ENCODE measurements at places on chromosomes 4 and X.

DNA sequence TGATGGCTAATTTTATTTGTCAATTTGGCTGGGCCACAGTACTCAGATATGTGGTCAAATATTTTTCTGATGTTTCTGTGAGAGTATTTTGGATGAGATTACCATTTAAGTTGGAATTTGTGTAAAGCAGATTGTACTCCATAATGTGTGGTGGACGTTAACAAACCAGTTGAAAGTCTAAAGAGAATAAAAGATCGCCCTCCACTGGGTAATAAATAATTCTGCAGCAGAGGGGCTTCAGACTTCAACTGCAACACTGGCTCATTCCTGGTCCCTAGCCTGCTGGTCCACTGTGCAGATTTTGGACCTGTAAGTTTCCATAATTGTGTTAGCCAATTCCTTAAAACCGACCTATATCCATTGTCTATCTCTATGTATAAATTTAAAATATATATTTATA, 540.3 kb downstream of the PCDH18 start:
- DNase-seq = no peak

- no peak for DNase-seq
These were observed 746.7 kb downstream of the STPG2 start for GRCh38 chr4:97396605-97397004.

DNA sequence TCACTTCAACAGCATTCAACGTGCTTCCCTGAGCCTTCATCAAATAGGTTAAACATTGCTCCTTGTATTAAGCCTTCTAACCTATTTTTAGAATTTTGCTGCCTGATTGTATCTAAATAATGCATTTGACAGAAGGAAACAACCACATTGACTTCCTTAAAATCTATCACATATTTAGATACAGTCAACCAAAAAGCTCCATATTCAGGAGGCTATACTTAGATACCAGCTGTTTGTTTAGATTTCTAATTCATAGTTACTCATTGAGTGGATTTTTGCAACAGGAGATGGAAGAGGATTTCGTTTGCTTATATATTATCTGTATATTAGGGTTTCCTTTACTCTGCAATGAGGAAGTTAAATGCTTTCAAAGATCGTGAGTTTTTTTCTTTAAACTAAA, 241.1 kb upstream of the PPP1R2C start:
- DNase-seq = no peak

DNA sequence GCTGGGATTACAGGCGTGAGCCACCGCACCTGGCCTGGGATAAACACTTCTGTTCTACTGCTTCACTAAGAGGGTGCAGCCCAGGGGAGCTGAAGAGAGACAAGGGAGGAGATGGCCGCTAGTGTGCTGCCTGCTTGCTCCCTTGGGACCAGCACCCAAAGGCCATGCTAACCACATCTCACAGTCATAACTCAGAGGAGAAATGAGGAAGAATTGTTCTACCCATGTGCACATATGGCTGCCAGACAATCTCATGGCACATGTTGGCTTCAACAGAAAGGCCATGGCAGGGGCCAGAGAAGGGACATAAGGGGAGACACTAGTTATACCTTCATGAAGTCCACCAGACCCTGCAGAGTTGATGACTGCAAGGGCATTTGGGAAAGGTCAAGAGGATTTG, 22.4 kb downstream of the CLDN22 start:
- DNase-seq = no peak

- peak; percentile 59 for DNase-seq
These were observed 179.9 kb upstream of the PPP3CA start for GRCh38 chr4:101527188-101527587.

- no peak for DNase-seq
These were observed 4.1 kb upstream of the SOX3 start for GRCh38 chrX:140508958-140509357.

DNA sequence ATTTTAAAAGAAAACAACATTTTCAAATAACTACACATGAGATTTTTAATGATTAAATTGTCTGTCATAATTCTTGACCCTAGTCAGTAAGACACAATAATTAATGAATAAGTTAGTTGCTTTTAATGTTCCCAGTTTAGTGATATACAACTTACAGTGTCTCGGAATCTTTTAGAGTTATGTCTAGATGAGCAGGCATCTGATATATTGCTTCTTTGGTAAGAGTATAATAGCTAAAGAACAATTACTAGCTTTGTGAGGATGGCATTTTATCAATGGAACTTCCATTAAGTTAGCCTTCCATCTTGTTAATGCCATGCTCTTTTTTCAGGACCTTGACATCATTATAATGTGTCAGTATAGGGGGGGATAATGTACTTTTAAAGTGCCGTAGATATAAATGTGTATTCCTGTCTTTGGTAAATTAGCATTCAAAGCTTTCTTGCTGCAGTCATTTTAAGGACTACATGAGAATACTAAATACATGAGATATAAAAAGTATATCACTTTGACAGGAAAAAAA, 425.1 kb downstream of the PDHA2 start:
- DNase-seq = no peak

GRCh38 chr4:82770607-82771006, 28.0 kb downstream of the SCD5 start:
- no peak for DNase-seq

DNA sequence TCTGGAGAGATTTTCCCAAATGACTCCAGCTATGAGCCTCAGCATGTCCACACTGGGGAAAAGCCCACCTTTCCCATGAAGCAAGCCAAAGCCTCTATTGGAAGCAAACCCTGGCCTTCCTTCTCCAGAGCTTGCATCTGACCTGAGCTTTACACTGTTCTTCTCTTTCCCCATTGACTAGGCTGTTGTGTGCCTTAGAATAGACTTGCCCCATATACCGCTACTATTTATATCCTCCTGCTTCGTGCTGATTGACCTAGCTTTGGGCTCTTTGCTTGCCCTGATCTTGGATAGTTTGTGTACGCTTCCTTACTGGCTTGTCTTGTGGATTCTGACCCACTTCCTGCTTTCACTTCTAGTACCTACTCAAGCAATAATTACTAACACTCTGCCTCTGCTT, 30.9 kb downstream of the FAM9B start:
- DNase-seq = no peak

DNA sequence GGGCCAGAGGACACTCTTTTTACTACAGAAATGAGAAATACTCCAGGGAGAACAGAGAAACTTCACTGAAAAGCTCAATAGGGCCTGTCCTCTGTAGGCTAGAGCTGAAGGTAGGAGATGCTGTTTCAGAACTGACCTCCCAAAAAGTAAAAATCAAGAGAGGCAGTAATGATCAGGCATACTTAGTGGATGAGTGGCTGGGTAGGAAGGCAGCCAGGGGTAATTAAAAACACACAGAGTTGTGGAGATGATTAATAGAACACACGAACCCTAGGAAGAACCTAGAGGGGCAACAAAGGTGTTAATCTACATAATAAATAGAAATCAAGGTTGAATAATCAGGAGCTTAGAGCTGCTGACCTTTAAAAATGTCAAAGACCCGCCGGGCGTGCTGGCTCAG, 582.4 kb upstream of the ADGRL3 start:
- no peak for DNase-seq

GRCh38 chr4:54332542-54332941, 103.4 kb downstream of the PDGFRA start:
- no peak for DNase-seq

Data from activated CD8-positive, alpha-beta memory T cell treated with anti-CD3 and anti-CD28 coated beads, Interleukin-2, amount 50 U/mL, for 48 hours (primary cell).